Lower lobe of right lung (tissue), 2 donors: ENCODE measurements at places on chromosomes 3 and 15. TPM values are rescaled to one million over a fixed set of nuclear protein-coding genes. Genes with fewer than 3 reads are reported as not detected.

DNA sequence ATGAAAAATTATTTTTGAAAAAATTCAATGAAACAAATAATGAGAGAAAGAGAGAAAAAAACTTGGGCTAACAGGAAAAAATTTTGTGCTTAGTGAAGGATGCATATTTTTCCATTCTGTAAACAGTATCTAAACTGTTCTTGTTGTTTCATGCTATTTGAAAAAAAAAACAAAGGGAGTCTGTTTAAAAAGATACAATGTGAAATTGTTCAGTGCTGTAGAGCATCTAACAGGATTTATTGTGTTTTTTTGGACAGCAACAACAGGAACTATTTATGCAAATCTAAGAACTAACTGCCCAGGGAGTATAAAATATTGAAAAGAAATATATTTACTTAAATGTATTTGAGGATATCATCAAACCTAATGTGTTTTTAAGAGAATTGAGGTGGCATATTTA is 55.1 kb downstream of the PEX5L start:
- H3K27me3 ChIP-seq, result no peaks in the 10 kb centered on the region
- H3K36me3 ChIP-seq, result no peaks in the 10 kb centered on the region
- no peaks in the 10 kb centered on the region for H3K4me1 ChIP-seq

Gene FAN1
- 20.9 TPM for total RNA-seq

Gene GOLGA8G
- total RNA-seq, result not detected

Gene ARF4
- 113 TPM for total RNA-seq

Gene CA12
- total RNA-seq, result 4.9 TPM

Gene GP5
- 0.38 TPM for total RNA-seq
